ENCODE measurements at places on chromosomes 2 and 18.

- no peak for DNase-seq
Observed at GRCh38 chr2:23789012-23789411, 137.9 kb downstream of the ATAD2B start.

DNA sequence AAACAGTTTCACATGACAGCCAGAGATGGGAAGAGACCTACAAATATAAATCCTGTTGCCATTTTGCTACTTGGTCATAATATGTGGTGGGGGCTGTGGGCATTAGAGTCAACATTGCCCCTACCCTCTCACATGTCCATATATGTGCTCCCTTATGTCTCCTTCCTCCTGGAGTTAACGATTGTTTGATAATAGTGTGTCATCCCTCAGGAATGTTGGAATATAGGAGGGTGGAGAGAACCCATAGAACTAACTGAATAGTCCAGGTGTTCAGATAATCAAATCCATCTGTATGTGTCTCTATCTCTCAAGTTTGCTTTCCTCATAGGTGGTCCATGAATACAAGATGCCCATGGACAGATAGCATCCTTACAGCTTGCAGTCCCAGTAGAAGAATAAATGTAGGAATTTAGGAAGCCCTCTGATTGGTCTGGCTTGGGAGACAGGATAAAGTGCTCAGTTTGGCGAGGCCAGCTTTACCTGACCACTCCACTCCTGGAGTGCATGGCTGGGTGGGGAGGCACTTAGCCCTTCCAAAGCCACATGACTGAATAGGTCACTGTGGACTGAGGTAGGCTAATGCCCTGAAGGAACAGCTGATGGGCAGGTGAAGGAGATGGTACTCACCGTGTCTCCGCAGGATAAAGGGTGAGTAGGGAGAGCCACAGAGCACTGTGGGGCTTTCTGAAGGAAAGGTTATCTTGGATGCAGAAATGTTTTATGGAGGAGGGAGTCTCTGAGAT is 166.9 kb downstream of the CDCA7 start:
- DNase-seq, result no peak

DNA sequence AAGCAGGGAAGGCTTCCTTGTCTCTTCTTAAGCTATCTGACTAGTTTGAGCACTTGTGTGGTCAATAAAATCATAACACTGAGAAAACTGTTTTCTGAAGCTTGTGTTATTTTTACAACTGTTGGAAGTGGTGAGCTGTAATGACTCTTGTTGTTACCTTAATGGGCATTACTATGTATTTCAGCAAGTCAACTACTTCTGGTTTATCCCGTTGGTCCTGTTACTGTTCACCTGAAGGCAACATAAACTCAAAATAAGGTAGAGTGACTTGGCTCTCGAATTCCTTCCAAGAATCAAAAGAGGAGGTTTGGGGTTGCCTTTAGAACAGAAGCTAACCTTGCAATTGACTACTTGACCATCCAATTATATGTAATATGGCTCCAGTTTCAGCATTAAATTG is 23.2 kb upstream of the FIGN start:
- no peak for DNase-seq

- no peak for DNase-seq
Observed at GRCh38 chr2:142586693-142587580, 290.5 kb upstream of the KYNU start.

DNA sequence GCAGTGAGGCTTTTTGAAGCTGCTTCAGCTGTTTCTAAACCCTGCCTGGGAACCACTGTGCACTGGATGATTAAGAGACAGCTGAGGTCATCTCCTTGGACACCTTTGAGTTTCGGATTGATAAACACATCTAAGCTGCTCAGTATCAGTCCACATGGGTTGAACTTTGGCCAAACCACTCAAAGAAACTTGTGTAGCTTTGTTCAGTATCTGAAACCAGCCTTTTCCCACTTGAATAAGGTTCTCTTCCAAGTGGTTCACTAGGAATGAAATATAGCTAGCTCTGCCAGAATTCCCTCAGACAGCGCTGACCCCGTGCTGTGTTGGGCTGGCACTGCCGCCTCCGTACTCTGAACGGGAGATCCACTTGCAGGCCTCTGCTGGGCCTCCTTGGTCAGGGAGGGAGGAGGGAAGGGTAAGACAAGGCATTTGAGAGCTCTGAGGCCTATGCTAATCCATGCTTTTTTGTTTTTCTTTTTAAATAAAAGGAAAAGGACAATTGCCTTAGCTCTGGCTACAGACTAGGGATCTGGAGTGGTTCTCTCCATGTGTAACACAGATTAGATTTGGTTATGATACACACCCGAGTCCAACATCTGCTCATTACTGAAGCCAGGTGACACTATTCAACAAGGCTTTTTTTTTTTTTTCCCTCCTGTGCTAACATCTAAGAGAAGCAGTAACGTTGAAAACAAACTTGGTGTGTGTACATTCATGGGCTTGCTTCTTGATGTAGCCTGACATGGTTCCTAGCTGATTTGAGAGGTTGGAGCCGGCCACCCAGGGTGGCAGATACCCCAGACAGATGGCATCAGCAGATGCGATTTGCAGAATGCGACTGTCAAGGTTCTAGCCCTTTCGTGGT is 67.7 kb downstream of the NCK2 start:
- peak; percentile 49 for DNase-seq

DNA sequence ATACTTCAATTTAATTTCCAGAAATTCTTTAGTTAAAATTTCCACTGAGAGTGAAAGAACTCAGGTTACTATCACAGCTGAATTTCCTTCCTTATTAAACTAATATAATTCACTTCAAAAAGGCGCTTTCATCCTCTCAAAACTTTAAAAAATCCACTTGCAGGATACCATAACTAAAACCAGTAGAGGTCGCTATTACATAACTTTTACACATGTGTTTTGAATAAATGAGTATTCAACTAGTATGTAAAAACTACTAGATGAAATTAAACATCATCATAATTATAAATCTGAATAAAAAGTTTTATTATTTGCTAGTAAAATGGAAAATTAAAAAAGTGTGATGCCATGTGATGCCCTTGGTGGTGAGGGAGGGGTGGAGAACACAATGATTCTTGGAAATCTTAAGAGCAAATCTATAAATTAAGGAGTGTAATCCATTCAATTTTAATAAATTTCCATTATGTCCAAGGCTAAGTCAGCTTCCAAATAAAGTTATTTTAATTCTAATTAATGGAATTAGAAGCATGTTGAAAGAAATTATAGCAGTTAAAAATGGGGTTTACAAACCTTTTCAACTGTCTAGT is 61.4 kb downstream of the SOS1 start:
- no peak for DNase-seq

Data from GM04503 (cell line).